ENCODE measurements at places on chromosomes 16 and 17. TPM values are rescaled to one million over a fixed set of nuclear protein-coding genes. Genes with fewer than 3 reads are reported as not detected.

DNA sequence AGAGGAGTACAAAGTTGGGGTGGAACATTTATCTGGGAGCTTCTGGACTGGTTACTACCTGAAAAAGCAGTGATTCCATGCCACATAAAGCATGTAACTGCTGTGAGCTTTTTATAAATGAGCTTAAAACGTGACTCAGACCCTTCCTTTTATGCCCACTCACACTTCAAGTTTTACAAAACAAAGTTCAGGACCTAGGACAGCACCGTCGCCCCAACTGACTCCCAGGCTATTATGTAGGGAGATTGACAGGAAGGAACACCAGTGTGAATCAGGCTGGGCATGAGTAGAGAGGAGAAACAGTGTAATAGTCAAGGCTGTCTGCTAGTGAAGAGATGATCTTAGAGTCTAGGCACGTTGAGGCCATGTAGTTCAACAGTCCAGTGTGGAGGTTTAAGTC, 91.6 kb upstream of the DNAH9 start:
- DNase-seq = peak; percentile 56

DNA sequence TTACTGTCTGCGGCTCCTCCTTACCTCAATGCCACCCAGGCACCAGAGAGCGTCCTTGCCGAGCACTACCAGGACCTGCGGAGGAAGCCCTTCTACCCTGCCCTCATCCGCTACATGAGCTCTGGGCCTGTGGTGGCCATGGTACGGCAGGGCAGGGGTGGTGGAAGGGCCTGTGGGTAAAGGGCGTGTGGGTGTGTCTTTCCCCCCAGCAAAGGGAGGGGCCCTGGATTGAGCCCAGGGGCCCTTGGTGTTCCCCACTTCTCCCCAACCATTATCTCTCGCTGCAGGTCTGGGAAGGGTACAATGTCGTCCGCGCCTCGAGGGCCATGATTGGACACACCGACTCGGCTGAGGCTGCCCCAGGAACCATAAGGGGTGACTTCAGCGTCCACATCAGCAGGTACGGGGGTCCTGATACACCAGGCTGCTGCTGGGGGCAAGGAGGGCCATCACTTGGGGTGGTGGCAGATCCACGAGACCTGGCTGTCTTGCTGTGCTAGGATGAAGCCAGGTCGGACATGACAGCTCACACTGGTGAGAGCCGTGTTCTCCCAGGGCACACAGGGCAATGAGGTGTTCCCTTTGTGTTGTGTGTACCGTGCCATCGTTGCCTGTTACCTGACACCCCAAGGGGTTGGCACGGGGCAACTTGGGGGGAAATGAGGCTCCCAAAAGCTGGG, 2.2 kb upstream of the DECR2 start:
- no peak for DNase-seq

DNA sequence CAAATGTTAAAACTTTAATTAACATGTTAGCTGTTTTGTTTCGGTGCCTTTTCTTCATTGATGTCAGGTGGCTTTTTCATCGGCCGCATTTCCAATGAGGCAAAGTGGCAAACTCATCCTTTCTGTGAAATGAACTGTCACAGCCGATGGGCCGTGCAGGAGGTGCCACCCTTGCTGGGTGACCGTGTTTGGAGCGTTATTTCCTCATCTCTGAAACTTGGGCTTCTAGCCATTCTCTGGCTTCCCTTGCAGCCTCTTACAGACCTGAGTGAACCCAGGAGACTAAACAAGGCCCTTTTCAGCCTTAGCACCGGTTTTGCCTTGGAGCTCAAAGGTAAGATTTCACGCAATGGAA, 42.2 kb upstream of the PRSS54 start:
- no peak for DNase-seq

DNA sequence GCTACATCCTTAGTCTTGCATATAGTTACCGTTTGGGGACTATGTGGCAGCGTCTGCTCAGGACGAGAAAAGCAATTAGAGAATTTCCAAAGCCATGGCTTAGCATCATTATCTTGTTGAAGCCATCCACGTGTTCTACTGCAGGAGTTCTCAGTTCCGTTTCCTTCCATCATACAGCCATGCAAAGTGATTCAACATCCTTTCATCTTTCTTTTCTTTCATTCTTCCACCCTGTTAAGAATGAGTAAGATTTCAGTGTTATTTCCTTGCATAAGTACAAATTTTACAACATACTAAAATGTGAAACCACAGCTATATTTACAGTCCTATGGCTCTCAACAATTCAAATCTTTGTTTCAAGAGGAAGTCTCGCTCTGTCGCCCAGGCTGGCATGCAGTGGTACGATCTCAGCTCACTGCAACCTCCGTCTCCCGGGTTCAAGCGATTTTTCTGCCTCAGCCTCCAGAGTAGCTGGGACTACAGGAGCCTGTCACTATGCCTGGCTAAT, 3.8 kb downstream of the MARF1 start:
- no peak for DNase-seq

GRCh38 chr16:14003074-14003570, 68.0 kb upstream of the MRTFB start:
- DNase-seq = no peak

DNA sequence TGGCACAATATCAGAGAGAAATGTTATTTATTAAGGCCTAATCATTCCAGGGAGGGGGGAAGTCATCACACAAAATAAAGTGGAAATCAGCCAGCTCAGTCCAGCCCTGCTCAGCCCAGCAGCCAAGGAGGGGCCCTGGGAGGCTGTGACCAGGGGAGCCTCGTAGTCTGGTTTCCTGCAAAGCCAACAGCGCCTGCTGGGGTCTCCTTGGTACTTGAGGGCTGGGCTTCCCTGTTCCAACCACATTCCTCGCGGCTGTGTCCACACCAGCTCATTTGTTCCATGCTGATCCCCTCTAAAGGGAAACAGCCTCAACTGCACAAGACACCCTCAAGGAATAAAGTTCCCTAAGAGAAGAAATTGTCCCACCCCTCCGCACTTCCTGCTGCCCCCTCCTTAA, 154.0 kb downstream of the TMEM132E start:
- no peak for DNase-seq

GRCh38 chr17:14672830-14673229, 371.9 kb downstream of the HS3ST3B1 start:
- DNase-seq = no peak

DNA sequence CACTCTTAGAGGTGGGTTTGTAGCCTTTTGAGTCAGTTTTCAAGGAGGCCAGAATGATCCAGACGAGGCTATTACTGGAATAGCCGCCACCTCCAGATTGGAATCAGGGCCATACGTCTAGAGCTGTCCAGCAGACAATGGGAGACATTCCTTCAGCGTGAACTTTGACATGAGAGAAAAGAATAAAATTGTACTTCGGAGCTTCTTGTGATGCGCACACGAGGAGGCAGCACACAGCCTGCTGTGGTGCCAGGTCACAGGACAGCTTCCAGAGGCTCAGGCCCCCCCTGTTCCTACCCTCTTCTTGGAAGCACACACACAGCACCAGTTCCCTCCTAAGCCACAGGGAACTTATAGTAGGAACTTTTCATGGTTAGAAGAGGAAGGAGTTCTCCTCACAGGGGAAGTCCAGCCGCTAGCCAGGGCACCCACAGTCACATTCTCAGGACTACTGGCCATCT, 81.0 kb downstream of the VPS53 start:
- DNase-seq = peak; percentile 6

- DNase-seq = no peak
These were observed 49.0 kb upstream of the ACSM2B start for GRCh38 chr16:20624882-20625807.

DNA sequence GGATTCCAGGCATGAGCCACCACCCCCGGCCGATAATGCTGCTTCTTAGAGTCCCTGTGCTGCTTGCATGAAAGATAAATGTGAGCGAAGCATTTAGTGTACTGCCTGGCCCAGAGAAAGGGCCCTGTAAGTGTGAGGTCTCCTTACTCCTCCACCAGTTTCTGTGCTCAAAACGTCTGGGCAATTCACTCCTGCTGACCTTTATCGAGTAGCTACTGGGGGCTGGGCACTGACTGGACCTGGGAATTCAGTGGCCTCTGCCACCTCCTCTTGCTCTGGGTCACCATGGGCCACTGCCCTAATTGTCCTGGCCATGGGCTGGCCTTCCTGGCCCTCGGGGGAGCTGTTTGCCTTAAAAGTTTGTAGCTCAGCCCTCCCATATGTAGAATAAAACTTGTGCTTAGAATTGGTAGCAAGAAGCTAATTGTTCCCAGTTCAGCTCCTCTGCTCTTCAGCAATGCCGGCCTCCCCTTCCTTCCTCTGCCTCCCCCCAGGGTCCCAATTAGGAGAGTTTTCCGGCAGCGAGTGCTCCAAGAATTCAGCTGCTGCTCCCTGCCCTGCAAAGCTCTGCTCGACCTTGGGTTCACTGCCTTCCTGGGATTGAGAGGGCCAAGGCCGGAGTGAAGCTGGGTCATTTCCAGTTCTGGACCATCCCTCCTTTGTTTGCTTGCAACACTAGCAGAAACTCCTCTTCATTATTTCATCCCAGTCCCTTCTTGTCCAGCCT, 98.9 kb upstream of the CDC42EP4 start:
- no peak for DNase-seq

GRCh38 chr17:6041246-6041645, 28.9 kb upstream of the WSCD1 start:
- no peak for DNase-seq

DNA sequence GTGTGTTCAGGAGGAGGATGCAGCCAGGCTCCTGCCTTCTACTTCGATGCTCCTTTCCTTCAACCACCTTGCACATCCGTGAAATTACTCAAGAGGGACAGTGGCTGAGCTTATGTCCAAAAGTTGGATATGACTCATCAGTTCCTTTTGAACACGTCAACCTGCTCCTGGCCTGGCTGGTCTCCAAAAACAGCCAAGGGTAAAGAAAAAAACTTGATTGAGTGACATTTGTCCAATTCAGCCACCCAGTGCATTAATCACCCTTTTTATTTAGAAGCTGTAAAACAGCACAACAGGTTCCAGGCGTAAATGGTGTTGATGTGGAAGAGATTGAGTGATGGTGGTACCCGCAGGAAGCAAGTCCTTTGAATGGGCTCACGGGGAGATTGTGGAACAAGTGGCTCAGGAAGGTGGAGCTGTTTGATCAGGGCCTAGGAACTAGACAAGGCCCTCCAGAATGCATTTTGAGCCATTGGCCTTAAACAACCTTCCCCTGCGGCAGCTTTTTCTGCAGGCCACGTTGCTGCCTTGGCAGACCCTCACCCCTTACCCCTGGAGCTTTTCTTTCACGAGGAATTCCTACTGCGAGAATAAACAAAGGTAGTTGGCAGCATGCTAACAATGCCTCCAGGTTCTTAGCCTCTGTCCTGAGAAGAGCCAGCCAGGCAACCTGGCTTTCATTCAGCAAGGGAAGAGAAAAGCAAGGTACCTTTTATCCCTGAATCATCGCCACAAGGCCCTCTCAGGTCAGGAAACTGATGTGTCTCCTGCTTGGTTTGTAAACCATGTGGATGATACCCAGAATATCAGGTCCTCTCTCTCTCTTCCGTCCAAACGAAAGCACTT, 173.3 kb upstream of the CACNG5 start:
- peak; percentile 83 for DNase-seq

GRCh38 chr16:68289202-68289601, 21.5 kb downstream of the SLC7A6OS start:
- DNase-seq = no peak

- DNase-seq = no peak
These were observed 11.7 kb upstream of the SCNN1B start for GRCh38 chr16:23290189-23291062.

DNA sequence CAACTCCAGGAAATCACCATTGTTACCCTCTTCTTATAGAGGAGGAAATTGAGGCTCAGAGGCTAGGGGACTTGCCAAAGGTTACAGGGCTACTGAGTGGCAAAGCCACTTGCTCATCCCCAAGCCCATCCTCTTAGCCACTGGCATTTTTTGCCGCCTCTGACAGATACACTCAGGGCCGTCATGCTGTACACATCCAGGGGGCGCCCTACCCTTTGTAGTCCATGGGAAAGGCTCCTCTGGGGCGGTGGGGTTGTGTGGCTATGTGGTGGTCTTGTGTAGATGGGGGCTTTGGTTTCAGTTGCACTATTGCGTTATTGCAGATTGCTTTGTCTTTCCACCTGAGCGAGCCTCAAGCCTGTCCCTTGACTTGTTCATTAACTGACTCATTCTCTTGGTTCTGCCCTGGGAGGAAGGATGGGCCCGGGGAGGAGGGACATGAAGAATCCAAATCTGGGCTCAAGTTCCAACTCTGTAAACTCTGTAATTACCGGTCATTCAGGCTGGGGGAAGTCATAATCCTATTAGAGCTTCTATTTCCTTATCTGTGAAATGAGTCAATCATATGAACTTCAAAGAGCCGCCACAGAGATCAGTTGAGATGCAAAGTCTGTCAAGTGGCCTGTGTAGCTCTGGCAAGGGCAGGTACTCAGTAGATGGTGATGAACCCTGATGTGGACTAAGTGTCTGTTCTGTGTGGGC, 2.8 kb downstream of the NOS2 start:
- DNase-seq = no peak

DNA sequence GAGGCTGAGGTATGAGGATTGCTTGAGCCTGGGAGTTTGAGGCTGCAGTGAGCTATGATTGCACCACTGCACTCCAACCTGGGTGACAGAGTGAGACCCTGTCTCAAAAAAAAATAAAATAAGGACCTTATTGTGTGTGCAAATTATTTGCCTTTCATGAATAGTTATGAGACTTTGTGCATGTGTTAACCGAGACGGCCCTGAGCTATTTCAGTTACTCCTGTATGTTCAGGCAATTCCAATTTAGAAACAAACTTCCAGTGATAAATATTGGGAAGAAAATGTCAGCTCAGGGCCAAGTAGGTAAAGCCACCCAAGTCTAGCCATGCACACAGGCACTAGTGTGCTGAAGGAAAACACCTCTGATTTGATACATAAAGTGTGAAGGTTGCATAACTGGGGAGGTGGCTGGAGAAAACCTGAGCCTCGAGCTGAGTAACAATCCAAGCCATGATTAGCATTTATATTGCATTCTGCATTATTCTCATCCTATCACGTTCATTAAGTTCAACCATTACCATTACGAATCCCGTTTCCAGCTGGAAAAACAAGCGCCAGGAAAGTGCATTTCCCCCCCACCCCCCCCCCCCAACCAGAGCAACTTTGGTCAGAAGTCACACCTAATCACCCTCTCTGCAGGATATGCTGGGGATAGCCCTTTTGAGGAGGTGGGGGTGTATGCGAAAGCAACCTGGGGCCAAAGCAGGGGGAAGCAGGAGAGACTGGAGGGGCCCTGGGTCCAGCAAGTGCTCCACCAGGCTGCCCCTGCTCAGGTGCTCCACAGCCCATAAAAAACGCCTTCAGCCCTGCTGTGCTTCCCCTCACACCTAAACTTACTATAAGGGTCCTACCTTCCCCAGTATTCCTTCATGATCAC, 18.6 kb upstream of the ENDOV start:
- no peak for DNase-seq

GRCh38 chr17:48307814-48308411, 122.1 kb downstream of the SKAP1 start:
- peak; percentile 49 for DNase-seq

- DNase-seq = no peak
These were observed 595.2 kb downstream of the TOX3 start for GRCh38 chr16:51951668-51952298.

Gene DHRS7C
- not detected for total RNA-seq

Gene CCL4
- not detected for total RNA-seq

Gene SERPINF2
- total RNA-seq = 0.68 TPM

Gene VTN
- total RNA-seq = not detected

Gene ENDOV
- total RNA-seq = 31.7 TPM

Gene CCL16
- not detected for total RNA-seq

Gene LONP2
- 27.9 TPM for total RNA-seq

Gene GDPD3
- not detected for total RNA-seq

Gene KCNG4
- not detected for total RNA-seq

Gene EME1
- 19.0 TPM for total RNA-seq

Gene PDK2
- 58.4 TPM for total RNA-seq

Gene KIF19
- total RNA-seq = not detected

Gene TMEM238L
- total RNA-seq = not detected

Data from Caki2 (cell line).